ENCODE measurements at places on chromosomes 4 and X. TPM values are rescaled to one million over a fixed set of nuclear protein-coding genes. Genes with fewer than 3 reads are reported as not detected.
A peak's percentile ranks its signal among the peaks of the same experiment; 100 is the strongest.

GRCh38 chrX:115337491-115338144 is 48.1 kb downstream of the LUZP4 start:
- no peak for DNase-seq

PRKX gene
- 39.9 TPM for total RNA-seq

GRCh38 chr4:102193145-102193544 is 152.1 kb downstream of the SLC39A8 start:
- no peak for DNase-seq

DNA sequence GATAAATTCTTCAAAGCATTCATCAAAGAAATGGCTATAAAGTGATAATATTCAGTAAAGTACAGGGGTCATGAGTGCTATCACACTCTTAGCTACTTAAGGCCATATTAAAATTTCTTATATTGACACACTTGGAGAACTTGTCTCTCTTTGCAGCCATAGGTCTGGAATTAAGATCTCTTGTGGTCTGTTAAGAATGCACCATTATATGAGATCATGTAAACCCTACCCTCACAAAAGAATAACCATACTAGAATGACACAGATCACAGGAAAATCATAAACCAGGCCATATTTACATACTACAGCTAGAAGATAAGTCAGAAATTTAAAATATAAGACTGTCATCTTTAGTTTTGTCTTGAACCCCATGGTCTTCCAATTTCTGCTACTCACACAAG is 434.3 kb downstream of the PDGFC start:
- DNase-seq = no peak

DNA sequence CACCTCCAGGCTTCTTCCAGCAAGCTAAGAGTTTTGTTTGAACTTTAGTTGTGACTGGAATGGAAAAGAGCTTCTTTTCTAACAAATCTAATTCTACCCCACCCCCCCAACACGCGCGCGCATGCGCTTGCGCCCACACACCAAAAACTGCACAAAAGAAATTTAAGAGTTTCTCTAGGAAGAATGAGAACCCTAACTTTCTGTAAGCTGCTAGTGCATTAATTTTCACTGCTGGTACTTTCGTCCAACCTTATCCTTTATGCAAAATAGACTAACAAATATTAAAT is 9.0 kb upstream of the INTU start:
- DNase-seq = peak; percentile 73

GRCh38 chr4:107876099-107876498 is 51.4 kb downstream of the SGMS2 start:
- no peak for DNase-seq

DNA sequence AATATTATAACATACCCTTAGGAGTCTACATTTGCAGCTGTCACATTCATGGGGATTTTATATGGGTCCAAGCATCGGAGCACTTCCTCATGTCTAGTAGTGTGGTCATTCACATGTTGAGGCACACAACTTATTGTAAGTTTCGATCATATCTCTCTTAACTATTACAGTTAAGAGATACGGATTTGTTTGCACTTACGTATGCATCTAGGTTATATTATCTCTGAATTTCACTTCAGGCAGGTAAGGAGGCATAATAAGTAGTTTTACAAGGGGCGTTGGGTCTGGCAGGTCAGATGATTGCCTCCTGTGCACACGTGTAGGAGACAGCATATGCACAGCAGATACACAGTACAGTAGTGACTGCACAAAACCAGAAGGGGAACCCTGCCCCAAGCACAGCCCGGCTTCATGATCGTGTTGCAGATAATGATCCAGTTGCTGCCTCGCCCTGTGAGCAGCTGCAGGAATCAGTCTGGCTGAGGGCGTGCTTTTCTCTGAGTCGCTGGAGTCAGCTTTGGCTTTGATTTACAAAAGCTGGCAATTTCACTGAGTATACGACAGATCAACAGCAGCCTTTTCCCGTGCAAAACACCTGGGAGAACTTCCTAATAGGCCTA is 302.9 kb upstream of the GATB start:
- no peak for DNase-seq

GJB1 gene
- total RNA-seq = 78.5 TPM

DIPK2B gene
- total RNA-seq = 5.8 TPM

TMPRSS11B gene
- total RNA-seq = not detected
